Pancreas (tissue), 10 donors: ENCODE measurements at places on chromosomes 3 and 15. TPM values are rescaled to one million over a fixed set of nuclear protein-coding genes. Genes with fewer than 3 reads are reported as not detected.

Gene SAMMSON
- not detected for total RNA-seq

Gene MNS1
- total RNA-seq = 1.4 TPM

Gene TBL1XR1
- 54.7 TPM for total RNA-seq

Gene TADA3
- 19.4 TPM for total RNA-seq

Gene CLRN1
- total RNA-seq = not detected

Gene KLHDC8B
- 8.0 TPM for total RNA-seq

Gene GRAMD1C
- 16.8 TPM for total RNA-seq

DNA sequence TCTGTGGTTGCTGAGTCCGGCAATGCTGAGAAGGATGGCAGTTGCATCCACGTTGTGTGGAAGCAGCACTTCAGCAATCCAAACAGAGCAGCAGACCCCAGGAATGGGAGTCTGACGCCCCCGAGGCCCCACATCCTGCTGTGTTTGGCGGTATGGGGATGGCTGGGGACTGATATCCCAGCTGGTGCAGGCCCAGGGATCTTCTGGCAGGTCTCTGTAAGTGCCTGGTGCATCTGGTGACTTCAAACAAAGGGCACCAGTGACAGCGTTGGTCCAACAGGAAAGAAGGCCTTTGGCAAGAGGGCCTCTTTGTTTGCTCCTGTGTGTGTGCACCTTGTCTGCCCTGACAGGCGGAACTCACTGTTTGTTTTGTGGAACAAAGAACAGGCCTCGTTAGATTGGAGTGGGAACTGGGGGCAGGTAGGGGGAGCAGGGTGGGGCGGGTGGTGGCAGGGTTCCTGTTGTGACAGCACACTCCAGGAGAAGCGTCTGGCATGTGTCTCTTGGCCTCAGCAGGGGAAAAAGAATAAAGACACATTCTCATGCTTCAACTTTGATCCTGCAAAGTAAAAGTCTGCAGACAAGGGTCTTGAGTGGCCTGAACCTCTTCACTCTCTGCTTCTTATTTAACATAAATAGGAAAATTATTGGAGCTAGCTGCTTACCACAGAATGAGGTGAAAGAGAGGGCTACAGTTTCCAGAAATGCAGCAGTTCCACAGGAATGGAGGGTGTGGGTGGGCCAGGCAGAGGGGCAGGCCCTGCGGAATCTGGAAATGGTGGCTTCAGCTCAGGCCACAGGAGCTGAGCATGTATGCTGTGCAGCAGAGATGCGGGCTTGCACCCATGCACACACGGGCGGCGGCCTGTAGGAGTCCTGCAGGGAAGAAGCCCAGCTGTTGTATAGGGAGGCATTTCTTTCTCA, 94.5 kb upstream of the MYZAP start:
- peak overlapping the region; percentile 31 for H3K27ac ChIP-seq
- no peak for DNase-seq
- H3K4me1 ChIP-seq = peaks cover 56% of the 10 kb centered on the region
- H3K27me3 ChIP-seq = no peaks in the 10 kb centered on the region

DNA sequence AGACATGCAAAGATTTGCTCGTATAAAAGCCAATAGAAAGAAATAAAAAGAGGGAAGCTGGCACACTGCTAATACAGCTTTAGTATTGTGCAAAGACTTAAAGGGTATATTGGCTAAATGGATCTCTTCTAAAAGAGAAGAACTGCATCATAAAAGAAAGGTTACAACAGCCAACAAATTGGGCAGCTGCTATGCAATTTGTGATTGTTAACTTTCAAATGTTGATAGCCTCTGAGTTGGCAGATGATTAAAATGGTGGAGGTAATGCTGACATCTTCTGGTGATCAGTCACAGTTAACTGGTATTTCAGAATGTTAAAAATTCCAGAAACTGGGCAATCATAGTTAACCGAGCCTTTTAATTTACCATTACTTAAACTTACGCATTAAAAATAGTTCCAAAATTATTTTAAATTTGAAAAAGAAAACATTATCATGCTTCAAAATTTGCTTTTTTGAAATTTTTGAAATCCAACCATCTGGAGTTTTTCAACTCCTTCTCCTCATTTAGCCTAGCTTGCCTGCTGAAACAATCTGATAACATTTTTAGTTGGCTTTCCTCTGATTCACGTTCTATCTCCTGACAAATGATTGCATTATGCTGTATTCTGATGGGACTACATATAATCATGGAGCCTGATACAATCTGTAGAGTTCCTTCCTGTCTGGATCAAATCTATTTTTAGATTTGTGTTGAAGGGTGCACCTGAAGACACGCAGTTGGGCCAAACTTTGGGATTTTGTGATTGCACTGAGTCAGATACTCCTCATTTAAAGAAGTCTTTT, 144.0 kb upstream of the PDZRN3 start:
- no peak for DNase-seq
- H3K27me3 ChIP-seq = no peaks in the 10 kb centered on the region
- no peak overlapping the region for H3K27ac ChIP-seq
- no peaks in the 10 kb centered on the region for H3K36me3 ChIP-seq

GRCh38 chr3:82194870-82195269, 433.4 kb upstream of the GBE1 start:
- H3K27me3 ChIP-seq = no peaks in the 10 kb centered on the region
- no peaks in the 10 kb centered on the region for H3K36me3 ChIP-seq
- no peak for DNase-seq
- no peak overlapping the region for H3K27ac ChIP-seq
- H3K4me1 ChIP-seq = no peaks in the 10 kb centered on the region
- H3K4me3 ChIP-seq = no peak overlapping the region

GRCh38 chr15:43439268-43439667, 53.7 kb downstream of the TP53BP1 start:
- H3K36me3 ChIP-seq = peaks cover 26% of the 10 kb centered on the region
- H3K4me1 ChIP-seq = peaks cover 3% of the 10 kb centered on the region
- H3K4me3 ChIP-seq = no peak overlapping the region
- no peak overlapping the region for H3K27ac ChIP-seq
- H3K27me3 ChIP-seq = no peaks in the 10 kb centered on the region
- no peak for DNase-seq

DNA sequence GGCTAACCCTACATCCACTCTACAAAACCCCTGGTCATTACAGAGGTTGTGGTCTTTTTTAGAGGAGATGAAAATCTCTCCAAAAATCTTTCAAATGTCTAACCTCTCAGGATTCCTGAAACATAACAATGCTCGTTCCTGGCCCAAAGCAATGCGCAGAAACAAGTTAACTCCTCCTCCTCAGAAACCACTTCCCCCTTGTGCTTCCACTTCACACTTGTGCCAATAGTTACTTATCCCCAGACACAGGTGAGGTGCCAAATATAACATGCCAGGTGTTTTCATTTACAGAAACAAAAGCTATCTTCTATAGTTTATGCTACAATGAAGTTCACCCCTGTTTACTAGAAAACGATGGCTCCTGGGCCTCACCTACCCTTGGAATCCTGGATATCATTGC, 6.2 kb downstream of the NDUFAF1 start:
- peaks cover 6% of the 10 kb centered on the region for H3K36me3 ChIP-seq
- H3K4me3 ChIP-seq = no peak overlapping the region
- no peaks in the 10 kb centered on the region for H3K27me3 ChIP-seq
- no peaks in the 10 kb centered on the region for H3K4me1 ChIP-seq
- H3K27ac ChIP-seq = no peak overlapping the region
- no peak for DNase-seq

DNA sequence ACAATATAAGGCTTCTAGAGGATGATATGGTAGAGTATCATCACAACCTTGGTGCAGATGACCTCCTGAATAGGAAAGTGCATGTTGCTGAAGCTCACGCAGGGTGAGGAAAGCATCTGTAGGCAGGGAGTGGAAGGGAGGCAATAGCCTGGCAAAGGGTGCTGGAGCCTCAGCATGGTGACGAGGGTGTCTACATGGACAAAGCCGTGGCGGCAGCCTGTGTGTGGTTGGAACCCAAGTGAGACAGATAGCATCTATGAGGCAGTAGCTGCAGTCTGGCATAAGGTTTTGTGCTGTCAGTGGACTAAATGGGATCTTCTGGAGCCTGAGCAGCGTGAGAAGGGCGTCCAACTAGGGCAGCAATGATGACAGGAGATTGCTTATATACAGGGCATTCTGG, 132.5 kb downstream of the DLG1 start:
- no peak for DNase-seq
- H3K27ac ChIP-seq = no peak overlapping the region

GRCh38 chr3:57179580-57180410, 14.6 kb upstream of the IL17RD start:
- H3K36me3 ChIP-seq = no peaks in the 10 kb centered on the region
- H3K4me1 ChIP-seq = no peaks in the 10 kb centered on the region

DNA sequence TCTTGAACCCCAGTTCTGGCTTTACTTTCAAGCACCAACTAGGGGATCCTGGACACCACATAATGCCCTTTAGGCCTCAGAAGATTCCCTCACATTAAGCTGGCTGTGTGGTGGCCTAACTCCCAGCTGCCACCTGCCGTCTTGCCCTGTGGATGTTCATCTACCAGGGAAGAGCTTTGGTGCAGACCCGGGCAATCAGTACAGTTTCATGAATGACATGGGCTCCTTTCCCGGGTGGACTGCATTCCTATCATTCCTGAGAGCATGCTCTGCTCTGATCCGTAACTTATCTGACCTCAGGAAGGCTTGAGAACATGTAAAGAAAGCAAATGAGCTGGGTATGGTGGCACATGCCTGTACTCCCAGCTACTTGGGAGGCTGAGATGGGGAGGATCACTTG, 50.0 kb upstream of the GSK3B start:
- H3K4me1 ChIP-seq = peaks cover 6% of the 10 kb centered on the region
- no peaks in the 10 kb centered on the region for H3K27me3 ChIP-seq

GRCh38 chr3:38637906-38638305, 11.6 kb downstream of the SCN5A start:
- H3K4me1 ChIP-seq = no peaks in the 10 kb centered on the region
- no peak overlapping the region for H3K4me3 ChIP-seq
- H3K36me3 ChIP-seq = no peaks in the 10 kb centered on the region

DNA sequence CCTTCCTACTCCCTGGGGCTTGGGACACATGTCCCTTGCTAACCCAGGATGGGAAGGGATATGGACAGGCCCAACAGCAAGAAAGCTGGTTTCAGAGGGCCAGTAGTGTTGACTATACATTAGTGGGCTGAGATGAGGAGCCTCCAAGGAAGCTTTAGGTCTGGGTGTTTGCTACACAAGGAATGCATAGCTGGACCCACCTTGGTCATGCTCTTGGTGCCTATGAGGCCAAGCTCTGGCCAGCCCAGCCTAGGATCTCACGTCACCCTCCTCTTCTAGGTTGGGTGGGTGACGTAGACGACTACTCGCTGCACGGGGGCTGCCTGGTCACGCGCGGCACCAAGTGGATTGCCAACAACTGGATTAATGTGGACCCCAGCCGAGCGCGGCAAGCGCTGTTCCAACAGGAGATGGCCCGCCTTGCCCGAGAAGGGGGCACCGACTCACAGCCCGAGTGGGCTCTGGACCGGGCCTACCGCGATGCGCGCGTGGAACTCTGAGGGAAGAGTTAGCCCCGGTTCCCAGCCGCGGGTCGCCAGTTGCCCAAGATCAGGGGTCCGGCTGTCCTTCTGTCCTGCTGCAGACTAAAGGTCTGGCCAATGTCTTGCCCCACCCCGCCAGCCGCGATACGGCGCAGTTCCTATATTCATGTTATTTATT, 653 bp upstream of the WDR6 start:
- H3K4me1 ChIP-seq = no peaks in the 10 kb centered on the region
- peak; percentile 53 for DNase-seq
- H3K27me3 ChIP-seq = no peaks in the 10 kb centered on the region
- H3K36me3 ChIP-seq = no peaks in the 10 kb centered on the region
- H3K4me3 ChIP-seq = peak overlapping the region; percentile 61

GRCh38 chr3:15653321-15653720, 51.8 kb downstream of the BTD start:
- peaks cover 3% of the 10 kb centered on the region for H3K4me1 ChIP-seq
- no peaks in the 10 kb centered on the region for H3K36me3 ChIP-seq
- no peak overlapping the region for H3K27ac ChIP-seq
- no peak for DNase-seq

DNA sequence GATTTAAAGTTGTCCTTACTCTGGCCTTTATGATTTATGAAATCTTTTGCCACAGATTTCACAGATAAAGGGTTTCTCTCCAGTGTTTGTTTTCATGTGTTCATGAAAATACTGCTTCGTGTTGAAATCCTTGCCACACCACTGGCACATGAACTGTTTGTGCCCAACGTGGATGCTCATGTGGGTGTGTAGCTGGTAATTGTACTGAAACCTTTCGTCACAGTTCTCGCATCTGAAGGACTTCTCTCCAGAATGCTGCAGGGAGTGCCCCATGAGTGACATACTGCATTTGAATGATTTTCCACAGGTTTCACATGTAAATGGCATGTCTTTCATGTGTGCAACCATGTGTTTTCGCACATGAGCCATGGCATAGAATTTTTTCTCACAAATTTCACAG, 111.9 kb downstream of the DOCK3 start:
- no peak overlapping the region for H3K4me3 ChIP-seq
- no peak for DNase-seq
- no peak overlapping the region for H3K27ac ChIP-seq
- no peaks in the 10 kb centered on the region for H3K27me3 ChIP-seq
- H3K4me1 ChIP-seq = no peaks in the 10 kb centered on the region
- no peaks in the 10 kb centered on the region for H3K36me3 ChIP-seq

DNA sequence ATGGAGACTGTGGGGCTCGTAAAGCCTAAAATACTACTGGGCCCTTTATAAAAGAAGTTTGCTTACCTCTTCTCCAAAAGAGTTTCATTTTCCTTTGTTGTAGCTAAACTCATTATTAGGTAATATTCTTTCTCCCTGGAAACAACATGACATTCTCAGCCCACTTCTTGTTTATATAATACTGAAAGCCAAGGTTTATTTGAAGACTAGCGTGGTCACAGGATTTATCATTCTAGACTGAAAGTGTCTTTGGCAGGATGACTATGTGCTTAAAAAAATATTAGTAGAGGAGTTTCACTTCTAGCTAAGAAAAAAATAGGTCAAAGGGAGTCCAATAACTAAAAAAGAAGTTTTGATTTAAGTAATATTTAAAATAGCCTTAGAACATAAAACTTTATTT, 1085.2 kb upstream of the CADM2 start:
- H3K36me3 ChIP-seq = no peaks in the 10 kb centered on the region
- no peak overlapping the region for H3K27ac ChIP-seq
- no peak overlapping the region for H3K4me3 ChIP-seq

DNA sequence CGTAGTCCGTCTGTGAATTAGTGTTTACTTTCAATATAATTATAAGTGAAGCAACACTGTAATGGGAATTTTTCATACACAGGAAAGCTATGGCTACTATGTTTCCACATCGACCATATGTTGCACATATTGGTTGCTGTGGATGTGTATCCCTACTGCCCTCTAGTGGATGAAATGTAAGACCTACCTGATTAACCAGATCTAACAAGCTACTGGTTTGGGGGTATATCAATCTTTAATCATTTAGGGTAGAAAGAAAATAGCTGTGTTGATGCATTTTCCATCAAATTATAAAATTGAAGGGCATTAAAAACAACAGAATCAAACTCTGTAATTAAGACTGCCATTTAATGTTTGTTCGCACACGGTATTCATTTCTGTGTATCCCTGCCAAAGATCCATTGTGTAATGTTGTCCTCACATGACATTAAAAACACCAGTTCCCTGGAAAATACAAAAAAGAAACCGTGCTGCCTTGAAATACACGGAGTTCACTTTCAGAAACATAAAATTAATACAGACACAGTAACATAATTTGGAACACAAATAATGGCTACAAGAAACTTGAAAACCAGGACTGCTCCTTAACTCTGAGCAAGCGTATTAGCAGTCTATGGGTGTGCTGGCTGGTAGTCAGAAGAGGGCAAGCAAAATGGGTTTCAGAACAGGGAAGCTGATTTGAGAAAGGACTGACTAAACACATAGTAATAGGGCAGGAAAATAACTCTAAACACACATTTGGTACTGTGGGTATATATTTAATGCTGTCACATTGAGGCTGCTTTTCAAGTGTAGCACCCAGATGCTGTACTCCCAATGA, 125.1 kb downstream of the TIGIT start:
- H3K27ac ChIP-seq = no peak overlapping the region
- H3K4me3 ChIP-seq = no peak overlapping the region
